PC-9 (cell line): ENCODE measurements at places on chromosomes 11 and 22. TPM values are rescaled to one million over a fixed set of nuclear protein-coding genes. Genes with fewer than 3 reads are reported as not detected.

DNA sequence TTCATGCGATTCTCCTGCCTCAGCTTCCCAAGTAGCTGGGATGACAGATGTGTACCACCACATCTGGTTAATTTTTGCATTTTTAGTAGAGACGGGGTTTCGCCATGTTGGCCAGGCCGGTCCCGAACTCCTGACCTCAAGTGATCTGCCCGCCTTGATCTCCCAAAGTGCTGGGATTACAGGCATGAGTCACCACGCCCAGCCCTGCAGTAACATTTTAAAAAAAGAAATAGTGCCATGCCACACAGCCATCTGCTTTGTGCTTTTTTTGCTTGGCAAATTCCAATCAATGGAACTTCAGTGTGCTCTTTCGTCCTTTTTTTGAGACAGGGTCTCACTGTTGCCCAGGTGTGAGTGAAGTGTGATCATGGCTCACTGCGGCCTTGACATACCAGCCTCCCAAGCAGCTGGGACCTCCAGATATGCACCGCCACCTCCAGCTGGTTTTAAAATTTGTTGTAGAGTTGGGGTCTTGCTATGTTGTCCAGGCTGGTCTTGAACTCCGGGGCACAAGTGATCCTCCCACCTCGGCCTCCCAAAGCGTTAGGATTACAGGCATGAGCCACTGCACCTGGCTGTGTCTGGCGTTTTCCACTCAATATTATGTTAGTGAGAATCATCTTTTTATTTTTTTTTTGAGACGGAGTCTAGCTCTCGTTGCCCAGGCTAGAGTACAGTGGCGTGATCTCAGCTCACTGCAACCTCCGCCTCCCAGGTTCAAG is 1.8 kb upstream of the CHADL start:
- DNase-seq: no peak

The SMIM35 gene
- not detected in 2 replicates for total RNA-seq

DNA sequence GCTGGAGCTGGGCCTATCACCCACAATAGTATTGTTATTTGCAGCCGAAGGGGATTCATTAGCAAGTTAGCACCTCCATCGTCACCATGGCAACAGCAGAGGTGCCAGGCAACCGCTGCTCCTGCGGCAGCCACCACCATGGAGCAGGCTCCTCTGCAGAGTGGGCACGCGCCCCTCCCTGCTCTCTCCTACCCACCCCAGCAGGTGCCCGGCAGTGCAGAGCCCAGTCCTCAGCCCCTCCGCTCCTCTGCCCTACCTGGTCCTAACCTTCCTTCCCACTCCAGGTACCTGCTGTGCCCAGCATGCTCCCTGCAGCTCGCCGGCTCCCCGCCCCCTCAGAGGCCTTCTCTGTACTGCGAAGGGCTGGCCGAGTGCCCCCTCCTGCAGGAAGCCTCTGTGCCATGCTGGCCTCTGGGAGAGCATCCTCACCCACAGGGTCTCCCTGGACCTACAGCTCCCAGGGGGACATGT is 3.6 kb downstream of the DUSP8 start:
- DNase-seq: no peak

The RASGRP2 gene
- 1.0 and 2.1 TPM in 2 replicates for total RNA-seq

The SLC22A25 gene
- not detected in 2 replicates for total RNA-seq

The FAM83F gene
- 8.1 and 9.1 TPM in 2 replicates for total RNA-seq

- DNase-seq: no peak
Measured at GRCh38 chr22:47750086-47750485, 987.6 kb downstream of the TBC1D22A start.

DNA sequence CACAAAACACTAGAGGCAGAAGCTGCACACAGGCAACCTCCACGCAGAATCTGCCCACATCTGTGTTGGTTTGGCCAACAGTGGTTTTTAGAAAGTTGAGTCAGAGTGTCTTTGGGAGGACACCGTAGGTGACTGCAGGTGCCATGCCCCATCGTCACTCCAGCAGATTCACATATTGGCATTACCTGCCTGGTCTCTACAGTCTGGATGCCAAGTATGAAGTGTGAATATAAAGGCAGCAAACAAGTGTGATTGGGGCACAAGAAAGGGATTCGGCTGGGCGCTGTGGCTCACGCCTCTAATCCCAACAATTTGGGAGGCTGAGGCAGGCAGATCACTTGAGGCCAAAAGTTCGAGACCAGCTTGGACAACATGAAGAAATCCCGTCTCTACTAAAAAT is 11.0 kb upstream of the FXYD2 start:
- DNase-seq: no peak

The TRIM6 gene
- 3.9 and 4.8 TPM in 2 replicates for total RNA-seq

DNA sequence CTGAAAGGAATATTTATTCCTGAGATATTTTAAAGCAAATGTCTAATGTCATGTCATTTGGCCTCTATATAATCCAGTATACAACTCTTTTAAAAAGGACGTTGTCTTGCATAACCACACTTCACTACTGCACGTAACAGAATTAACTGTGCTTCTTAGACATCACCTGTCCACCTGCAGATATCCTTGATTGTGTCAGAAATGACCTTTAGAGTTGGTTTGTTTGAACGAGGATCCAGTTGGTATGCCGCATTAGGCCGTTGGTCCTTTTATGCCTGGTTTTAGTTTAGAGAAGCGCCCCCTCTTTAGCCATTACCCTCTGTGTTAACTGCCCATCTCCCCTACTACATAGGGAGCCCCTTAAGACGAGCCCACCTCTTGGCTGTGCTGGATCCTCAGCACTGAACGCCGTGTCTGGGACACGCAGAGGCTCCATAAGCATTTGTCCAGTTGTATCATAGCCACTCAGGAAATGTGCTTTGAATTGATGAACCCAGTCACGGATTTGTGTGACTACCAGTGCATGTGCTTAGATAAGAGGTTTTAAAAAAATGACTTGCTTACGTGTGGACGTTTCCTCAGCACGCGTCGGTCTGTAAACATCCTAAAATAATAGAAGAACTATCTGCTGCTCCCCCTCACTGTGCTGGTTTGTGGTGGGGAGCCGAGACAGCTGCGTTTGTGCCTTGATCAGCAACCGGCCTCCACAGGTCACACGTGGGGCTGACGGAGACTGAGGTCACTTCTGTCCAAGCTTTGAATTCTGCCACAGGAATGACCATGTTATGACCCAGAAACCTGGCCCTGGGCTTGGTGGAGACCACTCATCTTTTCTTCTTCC is 4.0 kb downstream of the MICAL2 start:
- no peak for DNase-seq

- no peak for DNase-seq
Measured at GRCh38 chr11:27159335-27159679, 118.7 kb downstream of the BBOX1 start.

- no peak for DNase-seq
Measured at GRCh38 chr11:2443881-2444820, at the start of gene TRPM5. TRPM5 (minus strand) TSS chr11:2444514; CDS start chr11:2423036, 21,478 bp downstream.

DNA sequence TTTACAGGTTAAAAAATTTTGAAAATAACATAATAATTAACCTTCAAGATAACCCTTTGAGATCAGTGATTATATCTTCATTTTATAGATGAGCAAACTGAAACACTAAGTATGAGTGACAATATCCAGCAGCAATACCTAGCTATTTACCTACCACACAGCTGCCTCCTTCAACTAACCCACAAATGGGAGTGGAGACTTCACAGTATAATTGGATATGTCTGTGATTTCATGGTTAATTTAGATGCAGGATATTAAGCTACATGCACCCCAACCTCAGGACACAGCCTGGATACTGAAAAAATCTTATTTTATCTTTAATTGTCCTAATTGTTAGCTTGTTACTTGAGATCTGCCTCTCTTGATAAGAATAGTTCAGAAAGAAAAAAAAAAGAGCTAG is 297.2 kb upstream of the ANO5 start:
- DNase-seq: no peak

DNA sequence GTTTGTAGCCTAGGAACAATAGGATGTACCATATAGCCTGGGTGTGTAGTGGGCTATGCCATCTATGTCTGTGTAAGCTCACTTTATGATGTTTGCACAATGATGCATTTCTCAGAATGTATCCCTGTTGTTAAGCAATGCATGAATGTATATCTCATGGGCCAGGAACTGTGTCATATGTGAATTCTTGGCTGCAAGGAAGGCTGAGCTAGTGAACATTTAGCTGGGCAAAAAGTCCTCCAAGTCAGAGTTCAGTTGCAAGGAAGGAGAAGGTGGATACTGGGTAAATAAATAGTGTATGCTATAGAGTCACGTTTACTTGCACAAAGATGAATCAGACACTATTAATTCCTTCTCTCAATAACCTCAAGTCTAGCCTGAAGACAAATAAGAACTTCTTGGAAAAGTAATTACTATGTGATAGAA is 136.1 kb downstream of the EHF start:
- no peak for DNase-seq

The MMP8 gene
- not detected in 2 replicates for total RNA-seq

The MUC15 gene
- total RNA-seq: 0.18 and 0.70 TPM in 2 replicates

DNA sequence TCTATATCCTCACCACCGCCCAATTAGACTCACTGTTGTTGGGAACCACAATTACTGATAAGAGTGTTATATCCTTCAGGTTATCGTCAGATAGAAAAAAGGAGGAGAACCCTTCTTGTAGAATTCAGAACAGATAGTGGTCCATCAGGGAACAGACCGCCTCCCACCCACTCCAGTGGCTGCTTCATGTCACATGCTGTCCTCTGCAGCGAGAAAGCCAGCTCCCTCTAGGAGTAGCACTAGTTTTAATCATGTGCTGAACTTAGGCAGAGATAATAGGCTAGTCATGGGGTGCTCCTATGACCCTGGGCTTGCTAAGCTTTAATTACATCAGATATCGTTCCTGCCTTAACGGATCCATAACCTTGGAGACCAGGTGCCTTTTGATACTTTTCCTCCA is 51.5 kb upstream of the RAB1B start:
- DNase-seq: no peak

DNA sequence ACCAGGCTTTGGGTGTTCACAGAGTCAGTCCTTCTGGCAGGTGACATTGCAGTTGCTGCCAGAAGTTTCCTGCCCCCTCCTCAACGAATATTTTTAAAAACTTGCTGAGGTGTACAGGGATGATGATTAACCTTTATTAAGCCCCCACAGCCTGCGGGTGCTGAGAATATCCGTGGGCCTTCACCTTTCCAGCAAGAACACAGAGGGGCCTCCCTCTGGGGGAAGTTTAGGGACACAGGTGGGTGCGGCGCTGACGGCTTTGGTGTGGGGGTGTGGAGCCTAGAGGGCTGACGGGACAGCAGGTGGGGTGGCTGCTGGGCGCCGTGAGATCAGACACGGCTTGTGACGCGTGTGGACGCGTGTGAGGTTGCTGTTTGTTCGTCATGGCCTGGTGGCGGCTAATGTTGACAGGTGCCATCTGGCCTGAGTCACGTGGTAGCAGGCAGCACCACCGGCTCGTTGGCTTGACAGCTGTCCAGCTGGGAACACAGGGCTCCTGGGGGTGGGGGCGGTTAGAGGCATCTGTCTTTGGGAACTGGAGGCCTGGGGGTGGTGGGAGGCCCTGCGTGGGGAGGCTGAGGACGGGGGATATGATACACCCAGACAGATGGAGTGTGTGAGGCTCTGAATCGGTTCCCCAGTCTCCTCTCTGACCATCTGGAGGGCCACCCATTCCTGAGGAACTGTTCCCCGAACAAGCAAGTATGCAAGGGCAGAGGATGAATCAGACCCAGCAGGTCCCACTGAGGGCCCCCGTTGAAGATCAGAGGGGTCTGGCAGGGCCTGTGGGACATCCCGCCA is 12.5 kb upstream of the LRRC10B start:
- DNase-seq: no peak

- no peak for DNase-seq
Measured at GRCh38 chr22:49551446-49551845, 276.2 kb downstream of the BRD1 start.

GRCh38 chr11:65150509-65151299 is 16.4 kb upstream of the SYVN1 start:
- peak; percentile 99 for DNase-seq

The OR5J2 gene
- not detected in 2 replicates for total RNA-seq
